ENCODE measurements at places on chromosomes 4 and X. TPM values are rescaled to one million over a fixed set of nuclear protein-coding genes. Genes with fewer than 3 reads are reported as not detected.

DNA sequence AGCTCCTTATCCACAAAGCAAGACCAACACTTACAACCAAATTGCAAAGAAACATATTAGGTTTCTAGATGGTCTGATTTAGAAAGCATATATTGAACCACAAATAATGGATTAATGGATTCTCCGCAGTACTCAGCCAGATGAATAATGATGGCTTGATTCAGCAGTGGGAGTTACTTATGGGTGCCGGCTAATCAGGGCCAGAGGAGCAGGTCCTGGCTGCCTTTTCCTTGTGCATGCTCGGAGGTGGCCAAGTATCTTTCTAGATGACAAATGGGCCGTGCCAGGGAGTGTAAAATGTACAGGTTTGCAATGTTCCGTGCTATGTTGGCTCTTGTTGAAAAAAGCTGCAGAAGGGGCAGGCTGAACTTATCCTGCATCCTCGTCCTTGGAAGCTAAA, 70.2 kb downstream of the VCX3A start:
- no peak for DNase-seq

DNA sequence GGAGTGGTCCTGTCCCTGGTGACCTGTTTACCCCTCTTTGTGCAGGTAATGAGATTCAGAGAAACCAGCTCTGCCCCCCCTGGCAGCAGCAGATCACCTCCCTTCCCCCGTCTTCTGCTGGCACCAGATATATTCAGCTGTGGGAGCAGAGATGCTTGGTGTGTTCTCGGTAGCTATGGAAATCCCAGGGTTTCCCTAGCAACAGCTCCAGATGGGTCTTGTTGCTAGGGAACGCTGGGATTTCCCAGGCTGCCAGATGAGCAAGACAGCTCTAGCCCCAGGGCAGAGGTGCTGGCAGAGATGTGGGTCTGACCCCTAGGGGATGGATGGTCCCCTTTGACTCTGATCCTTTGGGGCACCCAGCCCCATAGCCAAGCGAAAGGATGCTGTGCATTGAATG, 20.2 kb downstream of the CETN2 start:
- DNase-seq: no peak

- DNase-seq: no peak
Observed at GRCh38 chrX:129961180-129962083, 21.0 kb upstream of the BCORL1 start.

DNA sequence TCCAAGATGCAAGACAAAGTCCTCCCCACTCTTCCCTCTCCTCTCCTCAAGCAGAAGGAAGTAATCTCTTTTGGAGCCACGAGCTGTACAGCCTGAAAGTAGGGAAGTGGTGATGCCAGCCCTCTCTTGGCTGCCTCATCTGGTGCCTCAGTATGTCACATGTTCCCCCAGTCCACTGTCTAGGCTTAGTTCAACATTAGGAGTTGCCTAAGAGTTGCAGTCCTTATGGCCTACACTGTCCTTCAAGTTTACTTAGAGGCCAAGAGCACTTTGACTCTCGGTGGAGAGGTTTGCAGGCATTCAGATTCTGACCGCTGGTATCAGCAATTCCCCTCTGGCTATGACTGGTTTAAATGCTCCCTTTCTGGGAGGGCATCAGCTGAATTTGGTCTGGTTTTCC, 735.6 kb downstream of the GLUD2 start:
- DNase-seq: no peak

GRCh38 chr4:78432896-78433295, 118.7 kb upstream of the ANXA3 start:
- DNase-seq: no peak

DNA sequence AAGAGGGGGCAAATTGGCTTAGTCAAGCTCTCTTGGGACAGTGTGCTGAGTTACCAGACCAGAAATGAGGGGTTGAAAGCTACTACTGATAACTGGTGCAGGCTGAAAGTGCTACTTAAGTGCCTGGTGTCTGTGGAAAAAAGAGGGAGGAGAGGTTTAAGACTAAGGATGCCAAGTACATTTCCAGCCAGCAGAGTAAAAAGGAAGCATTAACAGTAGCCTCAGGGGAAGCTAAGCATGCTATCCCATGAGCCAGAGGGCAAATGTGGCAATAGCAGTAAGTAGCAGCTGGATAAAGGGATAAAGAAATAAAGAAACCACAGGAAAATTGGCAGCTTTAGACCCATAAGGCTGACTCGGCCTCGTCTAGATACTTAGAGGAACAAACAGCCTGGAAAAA, 196.3 kb upstream of the MAB21L2 start:
- DNase-seq: no peak

DNA sequence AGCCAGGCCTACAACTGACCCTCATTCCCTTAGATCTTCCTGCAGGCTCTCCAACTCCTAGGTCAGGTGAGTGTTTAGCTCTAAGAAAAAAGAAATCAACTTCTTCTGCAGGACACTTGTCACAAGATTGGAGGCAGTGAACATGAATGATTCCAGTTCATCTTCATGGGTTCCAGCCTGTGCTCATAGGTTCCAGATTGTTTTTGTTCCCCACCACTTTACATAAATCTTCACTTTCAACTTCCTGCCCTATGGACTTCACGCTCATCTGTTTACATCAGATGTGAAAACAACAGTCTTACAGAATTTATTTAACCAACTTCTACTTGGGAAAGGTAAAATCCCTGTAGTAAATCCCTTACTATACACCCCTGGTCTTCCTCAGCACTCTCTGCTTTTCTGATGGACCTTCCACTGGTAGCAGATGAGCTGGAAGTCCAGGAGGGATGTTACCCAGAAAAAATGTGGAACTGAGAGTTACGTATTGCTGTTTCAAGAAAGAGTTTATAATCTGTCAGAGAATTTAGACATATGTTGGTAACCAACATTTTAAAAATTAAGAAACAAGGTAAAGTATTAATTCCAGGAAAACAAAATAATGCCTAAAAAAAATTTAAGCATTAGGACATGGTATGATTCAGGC, 62.4 kb downstream of the ANAPC10 start:
- no peak for DNase-seq

GRCh38 chr4:74619931-74620702, 174.2 kb downstream of the BTC start:
- DNase-seq: no peak

DNA sequence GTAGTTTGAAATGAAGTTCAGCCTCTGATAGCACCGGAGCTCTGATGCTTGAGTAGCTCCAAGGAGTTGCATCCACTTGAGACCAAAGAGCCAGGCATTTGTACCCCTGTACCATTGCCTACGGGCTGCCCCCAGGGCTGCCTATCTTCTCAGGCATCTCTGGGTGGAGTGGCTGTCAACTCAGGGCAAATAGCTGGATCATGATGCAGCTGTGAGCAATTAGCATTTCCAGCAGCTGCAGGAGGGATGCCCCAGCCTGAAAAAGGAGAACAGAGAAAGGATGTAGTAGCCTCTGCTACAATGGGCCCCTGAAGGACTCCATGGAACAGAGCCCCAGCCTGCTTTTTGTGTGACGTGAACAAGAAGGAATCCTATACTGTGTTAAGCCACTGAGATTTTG, 492.6 kb downstream of the BCOR start:
- DNase-seq: no peak

DNA sequence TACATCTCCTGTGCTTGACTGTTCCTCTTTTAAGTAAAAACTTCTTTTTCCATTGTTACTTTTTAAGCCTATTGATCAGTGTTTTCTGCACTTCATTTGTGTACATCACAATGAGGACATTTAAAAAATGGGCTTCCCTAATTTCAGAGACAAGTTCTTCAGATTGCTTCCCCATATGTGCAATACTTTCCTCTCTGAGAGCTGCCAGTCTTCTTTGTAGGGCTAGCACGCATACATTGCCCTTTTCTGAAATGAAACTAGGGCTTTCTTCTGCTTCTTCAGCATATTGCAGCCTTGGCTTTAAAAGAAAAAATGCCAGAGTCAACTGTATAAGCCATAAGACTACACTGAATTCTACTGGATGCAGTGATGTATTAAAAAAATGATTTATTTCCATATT, 37.8 kb downstream of the FAT4 start:
- DNase-seq: no peak

DNA sequence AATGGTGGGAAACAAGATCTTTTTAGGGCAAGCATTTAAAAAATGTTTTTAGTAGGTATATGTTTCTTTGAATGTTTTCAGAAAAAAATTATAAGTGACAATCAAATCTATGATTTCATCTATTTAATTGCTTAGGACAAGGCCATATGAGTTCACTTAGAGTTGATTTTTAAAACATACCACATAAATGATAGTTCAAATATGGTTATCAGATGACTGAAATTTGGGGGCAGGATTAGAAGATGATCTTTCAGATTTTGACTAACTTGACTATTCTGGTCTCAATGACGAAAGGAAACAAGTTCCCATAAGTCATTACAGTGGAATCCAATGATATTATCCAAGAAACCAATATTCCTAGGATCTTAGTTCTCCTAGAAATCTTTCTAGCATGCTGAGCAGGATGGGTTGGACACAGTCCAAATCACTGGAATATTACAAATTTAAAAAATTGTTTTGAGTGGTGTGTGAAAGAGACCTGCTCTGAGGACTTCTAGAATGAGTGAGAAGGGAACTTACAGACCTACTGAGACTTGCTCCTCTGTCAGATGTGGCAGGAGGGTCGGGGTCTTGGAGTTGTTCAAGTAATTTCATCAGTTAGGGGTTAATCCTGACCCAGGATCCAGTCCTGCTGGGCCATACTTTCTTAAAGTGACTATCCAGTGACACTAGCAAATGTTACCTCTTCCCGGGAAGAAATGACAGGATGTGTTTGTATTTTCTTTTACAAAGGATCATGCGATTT, 20.0 kb downstream of the RHOH start:
- no peak for DNase-seq

GRCh38 chrX:16023790-16024734, 99.3 kb upstream of the GRPR start:
- DNase-seq: no peak

DNA sequence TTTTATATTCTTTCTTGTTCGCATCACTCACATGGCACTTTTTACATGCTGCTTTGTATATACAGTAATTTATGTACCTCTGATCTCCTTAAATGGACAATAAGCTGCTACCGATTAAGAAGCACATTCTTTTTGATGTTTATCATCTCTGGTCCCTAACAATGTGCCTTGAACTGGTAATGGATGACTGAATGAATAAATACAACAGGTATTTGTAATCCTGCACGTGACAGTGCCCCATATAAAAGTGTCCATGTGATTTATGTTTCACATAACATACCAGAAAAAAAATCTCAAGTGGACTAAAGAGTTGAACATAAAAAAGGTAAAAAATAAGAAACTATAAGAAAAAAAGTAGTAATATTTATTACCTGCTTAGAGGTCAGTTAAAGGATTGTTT, 7.7 kb upstream of the SLAIN2 start:
- DNase-seq: no peak

GRCh38 chr4:185201977-185202962, 1.5 kb downstream of the CFAP97 start:
- no peak for DNase-seq

DNA sequence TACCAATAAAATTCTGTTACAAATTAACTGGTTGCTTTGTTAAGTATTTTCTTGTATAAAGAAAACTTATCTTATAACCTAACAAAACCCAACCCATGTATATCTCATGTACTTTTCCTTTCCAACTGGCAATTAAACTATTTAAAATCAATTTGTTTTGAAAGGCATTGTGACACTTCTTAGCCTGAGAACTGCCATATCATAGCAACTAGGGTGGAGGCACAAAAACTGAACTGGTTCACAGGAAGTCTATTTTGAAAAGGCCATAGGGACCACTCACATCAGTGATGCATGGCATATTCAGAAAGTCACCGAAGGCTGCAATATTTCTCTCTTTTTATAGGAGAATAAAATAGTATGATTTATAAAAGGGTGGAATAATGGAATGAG, 40.5 kb upstream of the ARSJ start:
- DNase-seq: no peak

GRCh38 chr4:164531336-164531735, 222.6 kb upstream of the SMIM31 start:
- no peak for DNase-seq

DNA sequence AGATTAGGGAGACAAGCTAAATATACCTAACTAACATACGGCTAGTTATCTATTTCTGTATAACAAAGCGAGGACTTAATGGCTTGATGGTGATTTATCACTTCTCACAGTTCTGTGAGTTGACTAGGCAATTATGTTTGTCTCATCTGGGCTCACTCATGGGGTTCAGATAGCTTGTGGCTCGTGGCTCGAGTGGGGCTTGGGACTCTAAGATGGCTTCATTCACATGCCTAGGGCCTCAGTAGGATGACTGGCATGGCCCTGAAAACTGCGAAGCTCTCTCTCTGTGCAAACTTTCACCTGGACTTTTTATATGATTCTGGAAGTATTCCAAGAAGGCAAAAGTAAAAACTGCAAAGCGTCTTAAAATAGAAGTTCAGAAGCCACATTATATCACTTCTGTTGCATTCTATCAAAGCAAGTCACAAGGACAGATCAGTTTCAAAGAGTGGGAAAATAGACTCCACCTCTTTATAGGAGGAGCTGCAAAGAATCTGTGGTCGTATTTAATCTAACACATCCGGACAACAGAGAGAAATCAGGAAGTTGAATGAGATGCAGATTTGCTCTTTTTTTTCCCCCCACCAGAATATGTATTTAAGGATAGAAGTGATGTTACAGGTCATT, 491.2 kb downstream of the INPP4B start:
- DNase-seq: no peak

DNA sequence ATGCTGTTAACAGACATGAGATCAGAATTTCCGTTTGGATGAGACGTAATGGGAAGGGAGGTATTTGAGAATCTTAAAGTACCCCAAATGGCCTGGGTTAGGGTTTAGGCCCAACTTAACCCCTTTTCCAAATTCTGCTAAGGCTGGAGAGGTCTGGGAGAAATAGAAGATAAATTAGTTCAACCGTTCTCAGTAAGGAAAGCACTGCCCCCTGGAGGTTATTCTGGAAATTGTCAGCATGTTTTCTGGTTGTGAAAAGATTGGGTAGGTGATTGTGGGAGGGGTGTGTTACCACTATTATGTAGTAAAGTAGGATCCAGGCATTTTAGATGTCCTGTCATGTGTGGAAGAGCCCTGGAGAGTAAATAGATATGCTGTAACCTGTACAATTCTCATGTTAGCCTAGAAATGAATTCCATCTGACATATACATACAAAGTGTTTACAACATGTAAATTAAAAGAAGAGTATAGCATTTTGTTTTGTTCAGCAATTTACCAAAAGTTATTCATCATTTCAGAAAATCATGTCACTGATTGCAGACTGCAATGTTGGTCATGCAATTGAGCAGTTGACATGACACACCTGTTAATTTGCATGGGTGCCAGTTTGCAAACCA, 26.8 kb upstream of the GRXCR1 start:
- DNase-seq: no peak

- DNase-seq: no peak
Observed at GRCh38 chr4:113292371-113293042, 243.1 kb downstream of the ANK2 start.

The CLIC2 gene
- 15.5 TPM for total RNA-seq

The CFAP299 gene
- total RNA-seq: not detected

The GPR101 gene
- total RNA-seq: not detected

The CT45A10 gene
- not detected for total RNA-seq

The NHS gene
- 8.3 TPM for total RNA-seq

The FNIP2 gene
- 25.3 TPM for total RNA-seq

The TASL gene
- 0.49 TPM for total RNA-seq

The COL25A1 gene
- total RNA-seq: 0.49 TPM

The MXRA5 gene
- 4.7 TPM for total RNA-seq

The MAOA gene
- 102 TPM for total RNA-seq

The TCEAL2 gene
- total RNA-seq: 14.7 TPM

The CRMP1 gene
- total RNA-seq: 3.4 TPM
